ENCODE measurements at places on chromosomes 13 and 19.
A peak's percentile ranks its signal among the peaks of the same experiment; 100 is the strongest.

DNA sequence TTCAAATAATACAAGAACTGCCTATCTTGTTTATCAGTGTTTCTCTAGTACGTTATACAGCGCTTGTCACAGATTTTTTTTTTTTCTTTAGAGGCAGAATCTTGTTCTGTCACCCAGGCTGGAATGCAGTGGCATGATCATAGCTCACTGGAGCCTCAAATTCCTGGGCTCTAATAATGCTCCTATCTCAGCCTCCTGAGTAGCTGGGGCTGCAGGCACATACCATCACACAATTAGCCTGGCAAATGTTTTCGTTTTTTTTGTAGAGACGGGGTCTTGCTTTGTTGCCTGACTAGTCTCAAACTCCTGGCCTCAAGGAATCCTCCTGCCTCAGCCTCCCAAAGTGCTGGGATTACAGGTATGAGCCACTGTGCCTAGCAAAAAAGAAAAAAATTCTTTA lies 66.0 kb upstream of the FREM2 start:
- DNase-seq: no peak

GRCh38 chr13:110001670-110002275 lies 215.4 kb upstream of the IRS2 start:
- no peak for DNase-seq

DNA sequence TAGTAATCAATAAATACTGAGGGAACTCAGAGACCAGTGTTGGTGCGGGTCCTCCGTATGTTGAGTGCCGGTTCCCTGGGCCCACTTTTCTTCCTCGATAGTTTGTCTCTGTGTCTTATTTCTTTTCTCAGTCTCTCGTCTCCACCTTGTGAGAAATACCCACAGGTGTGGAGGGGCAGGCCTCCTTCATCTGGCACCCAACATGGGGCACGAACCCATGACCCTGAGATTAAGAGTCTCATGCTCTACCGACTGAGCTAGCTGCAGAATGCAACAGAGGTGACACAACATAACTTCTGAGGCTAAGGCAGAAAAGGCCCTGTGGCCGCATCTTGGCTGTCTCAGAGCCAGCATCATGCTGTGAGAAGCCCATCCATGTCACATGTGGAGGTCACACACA lies 5.3 kb upstream of the ZNF613 start:
- DNase-seq: peak; percentile 31

- no peak for DNase-seq
Observed at GRCh38 chr13:73092829-73093228, 34.0 kb downstream of the KLF5 start.

GRCh38 chr13:43878892-43879754 lies at the start of gene CCDC122:
Gene CCDC122, minus strand, starts transcription at chr13:43879740. Its CDS starts 10,364 bp downstream, at chr13:43869376.
- peak; percentile 90 for DNase-seq

DNA sequence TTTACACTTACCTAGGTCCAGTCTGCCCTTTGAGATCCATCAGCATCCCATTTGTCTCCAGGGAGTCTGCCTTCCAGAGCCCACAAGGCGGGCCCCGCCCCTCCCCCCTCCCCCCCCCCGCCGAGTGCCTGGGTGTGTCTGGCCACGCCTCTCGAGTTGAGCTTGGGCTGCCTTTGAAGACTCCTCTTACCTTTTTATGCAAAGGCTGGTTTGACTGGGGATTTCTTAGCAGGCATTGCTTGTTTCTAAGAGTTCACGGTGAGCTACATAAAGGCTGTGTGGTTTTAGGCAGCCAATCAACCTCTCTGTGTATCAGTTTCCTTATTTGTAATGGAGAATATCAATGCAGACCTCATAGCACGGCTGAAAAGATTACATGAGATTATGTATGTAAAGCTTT lies 11.3 kb downstream of the GPR12 start:
- no peak for DNase-seq

GRCh38 chr13:71096421-71096820 lies 770.6 kb downstream of the DACH1 start:
- no peak for DNase-seq

DNA sequence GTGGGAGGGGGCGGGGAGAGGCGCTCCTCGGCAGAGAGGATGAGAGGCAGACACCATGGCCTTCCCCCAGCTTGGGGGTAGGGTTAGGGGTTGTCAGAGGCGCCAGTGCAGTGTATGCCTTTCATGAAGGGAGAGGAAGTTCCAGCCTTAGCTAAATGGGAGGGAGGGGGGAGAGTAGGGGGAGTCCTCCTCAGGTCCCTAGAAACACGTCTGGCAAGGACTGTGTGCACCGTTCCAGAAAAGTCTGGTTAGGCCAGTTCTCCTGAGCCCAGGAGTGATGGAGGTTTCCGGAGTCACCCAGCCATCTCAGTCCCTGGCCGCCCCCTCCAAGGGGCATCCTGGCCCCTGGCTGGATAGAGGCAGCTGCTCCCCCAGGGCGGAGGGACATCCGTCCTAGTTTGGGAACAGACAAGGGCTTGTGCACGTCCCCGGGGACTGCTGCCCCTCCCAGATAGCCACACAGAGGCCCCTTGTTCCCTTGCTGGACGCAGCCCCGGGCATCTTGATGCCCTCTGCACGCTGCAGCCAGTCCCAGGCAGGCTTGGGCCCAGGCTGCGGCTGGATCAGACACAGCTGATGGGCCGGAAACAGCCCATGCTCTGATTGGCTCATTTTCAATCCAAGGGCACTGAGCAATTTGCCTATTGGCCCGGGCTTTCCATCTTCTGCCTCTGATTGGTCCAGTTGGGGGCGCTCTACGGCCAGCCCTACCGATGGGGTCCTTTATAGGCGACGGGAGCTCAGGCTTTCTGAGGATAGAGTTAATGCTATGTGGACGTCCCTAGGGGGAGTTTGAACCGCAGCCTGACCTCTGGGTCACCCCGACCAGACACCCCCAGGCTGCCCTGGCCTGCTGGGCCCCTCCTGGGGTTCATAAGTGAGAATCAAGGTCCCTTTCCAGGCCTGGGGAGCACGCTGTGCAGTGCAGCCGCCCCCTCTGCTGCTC lies 3.8 kb downstream of the S1PR2 start:
- no peak for DNase-seq

- no peak for DNase-seq
Observed at GRCh38 chr13:66556306-66556705, 673.8 kb downstream of the PCDH9 start.

DNA sequence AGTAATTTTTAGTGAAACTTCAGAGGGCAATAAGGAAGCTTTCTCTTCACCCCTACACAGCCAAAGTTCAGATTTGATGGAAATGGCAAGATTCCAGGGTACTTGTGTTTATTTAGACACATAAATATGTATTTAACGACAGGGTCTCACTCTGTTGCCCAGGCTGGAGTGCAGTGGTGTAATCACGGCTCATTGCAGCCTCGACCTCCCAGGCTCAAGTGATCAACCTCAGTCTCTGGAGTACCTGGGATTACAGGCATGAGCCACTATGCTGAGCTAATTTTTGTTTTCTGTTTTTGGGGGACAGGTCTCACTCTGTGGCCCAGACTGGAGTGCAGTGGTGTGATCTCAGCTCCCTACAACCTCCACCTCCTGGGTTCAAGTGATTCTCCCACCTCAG lies 2.0 kb upstream of the SYCE2 start:
- DNase-seq: no peak

DNA sequence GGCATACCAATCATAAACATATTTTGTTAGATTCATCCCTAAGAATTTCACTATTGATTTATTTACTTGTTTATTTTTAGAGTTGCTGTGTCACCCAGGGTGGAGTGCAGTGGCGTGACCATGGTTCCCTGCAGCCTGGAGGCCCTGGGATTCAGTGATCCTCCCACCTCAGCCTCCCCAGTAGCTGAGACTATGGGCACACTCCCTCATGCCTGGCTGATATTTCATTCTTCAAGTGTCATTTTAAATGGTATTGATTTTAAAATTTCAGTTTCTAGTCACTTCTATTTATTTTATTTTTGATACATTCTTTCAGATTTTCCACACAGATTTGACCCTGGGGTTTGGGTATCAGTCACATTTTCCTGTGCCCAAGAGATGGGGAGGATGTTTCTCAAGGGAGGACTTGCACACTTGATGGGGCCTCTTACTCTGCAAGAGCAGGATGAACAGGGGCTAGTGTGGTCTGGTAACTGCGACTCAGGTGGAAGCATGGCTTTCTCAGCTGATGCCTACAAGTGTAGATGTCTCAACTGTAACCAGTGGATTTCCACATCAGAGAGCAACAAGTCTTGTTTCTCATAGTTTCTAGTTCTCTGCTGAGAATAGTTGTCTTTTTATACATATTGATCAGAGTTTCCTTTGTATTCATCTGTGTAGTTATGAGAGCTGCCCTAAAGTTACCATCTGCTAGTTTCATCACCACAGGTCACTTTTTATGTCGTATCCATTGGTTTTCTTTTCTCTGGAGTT lies 40.2 kb downstream of the CCNE1 start:
- DNase-seq: no peak

GRCh38 chr19:12791345-12792050 lies at the start of gene JUNB:
Gene JUNB, plus strand, starts transcription at chr19:12791486. Its CDS starts 286 bp downstream, at chr19:12791772.
- DNase-seq: peak; percentile 96

DNA sequence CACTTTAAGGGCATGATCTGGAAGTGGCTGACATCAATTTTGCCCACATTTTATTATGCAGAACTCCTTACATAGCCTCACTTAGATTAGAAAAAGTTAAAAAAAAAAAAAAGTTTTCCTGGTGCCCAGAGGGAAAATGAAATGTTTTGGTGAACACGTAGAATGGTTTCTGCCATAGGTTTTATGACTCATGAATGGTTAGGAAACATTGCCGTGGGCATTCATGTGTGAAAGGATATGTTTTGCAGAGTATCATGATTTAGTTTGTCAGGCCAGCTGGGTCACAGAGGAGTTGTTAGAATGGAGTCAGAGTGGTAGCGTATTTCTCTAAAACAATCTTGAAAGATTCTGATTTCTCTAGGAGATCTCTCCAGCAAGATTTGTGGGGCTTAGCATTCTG lies 133.8 kb downstream of the MRPL57 start:
- no peak for DNase-seq

DNA sequence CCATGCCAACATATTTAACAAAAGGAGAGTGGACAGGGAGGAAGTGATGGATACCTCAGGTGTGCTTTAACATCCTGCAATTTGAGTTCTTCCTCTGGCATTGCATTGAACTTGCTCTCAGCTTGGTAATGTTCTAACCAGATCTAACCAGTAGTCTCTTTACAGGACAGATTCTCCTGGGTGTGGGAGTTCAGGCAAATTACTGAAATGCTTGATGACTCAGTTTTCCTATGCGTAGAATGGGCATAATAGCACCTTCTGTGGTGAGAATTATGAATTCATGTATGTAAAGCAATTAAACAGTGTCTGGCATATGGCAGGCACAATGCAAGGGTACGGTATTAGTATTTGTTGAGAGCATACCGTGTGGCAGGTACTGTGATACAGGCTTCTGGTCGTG lies 3.6 kb downstream of the AKAP11 start:
- DNase-seq: no peak

DNA sequence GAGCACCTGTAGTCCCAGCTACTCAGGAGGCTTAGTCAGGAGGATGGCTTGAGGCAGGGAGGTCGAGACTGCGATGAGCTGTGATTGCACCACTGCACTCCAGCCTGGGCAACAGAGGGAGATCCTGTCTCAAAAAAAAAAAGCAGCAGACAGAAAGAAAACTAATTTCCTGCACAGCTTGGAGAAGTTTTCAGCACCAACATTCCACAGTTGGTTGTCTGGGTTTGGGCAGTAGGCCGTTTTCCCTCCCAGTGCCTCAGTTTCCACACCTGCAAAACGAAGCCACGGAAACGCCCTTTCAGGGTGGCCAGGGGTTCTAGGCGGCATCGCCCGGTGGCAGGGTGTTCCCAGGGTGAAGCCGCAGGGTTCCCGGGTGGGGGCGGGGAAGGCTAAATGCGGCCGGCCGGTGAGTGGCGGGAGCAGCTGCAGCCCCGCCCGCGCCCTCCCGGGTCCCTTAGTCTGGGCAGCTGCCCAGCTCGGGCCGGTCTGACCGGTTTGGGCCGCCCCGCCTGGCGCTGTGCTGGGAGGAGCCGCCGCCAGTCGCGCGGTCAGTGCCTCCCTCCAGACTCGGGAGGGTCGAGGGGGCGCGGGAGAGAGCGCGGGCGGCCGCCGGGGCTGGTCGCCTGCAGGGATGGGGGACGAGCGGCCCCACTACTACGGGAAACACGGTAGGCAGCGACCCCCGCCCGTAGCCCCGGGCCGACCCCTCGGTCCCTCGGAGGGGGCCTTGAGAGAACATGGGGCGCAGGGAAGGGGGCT lies at the start of gene SLC44A2:
Gene SLC44A2 (plus strand): TSS at position 551 of the 759 bp plus-strand sequence. CDS start 81 bp downstream, at position 632.
- peak; percentile 93 for DNase-seq

GRCh38 chr13:78913656-78914055 lies 254.7 kb upstream of the OBI1 start:
- no peak for DNase-seq

- DNase-seq: peak; percentile 47
Observed at GRCh38 chr19:39407660-39408391, 1.2 kb downstream of the ZFP36 start.

Measured in Caco-2 (cell line).